NCI-H187 (cell line): ENCODE measurements at places on chromosomes 4 and X.
A peak's percentile ranks its signal among the peaks of the same experiment; 100 is the strongest.

DNA sequence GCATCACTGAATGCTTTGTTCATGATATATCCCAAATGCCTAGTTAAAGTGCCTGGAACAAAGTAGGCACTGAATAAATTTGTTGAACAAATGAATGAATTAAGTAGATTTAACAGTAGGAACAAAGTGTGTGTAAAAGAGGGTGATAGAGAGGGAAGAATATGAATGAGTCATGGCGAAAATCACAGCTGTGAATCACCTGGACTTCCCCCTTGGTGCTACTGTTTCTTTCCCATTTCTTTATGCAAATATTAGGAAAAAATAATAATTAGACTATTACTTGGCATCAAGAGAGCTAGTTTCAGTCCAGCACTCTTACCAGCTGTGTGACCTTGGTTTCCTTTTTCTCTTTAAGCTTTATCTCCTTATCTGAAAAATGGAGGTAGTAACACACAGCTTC, 9.2 kb downstream of the SPIN3 start:
- no peak for DNase-seq

- peak; percentile 37 for DNase-seq
These were observed 147.5 kb upstream of the ANK2 start for GRCh38 chr4:112901962-112902411.

- no peak for DNase-seq
These were observed 408.3 kb downstream of the PPARGC1A start for GRCh38 chr4:23481566-23481965.

GRCh38 chr4:142281999-142282398, 564.1 kb downstream of the INPP4B start:
- DNase-seq, result no peak

- DNase-seq, result no peak
These were observed 40.5 kb downstream of the ZCCHC12 start for GRCh38 chrX:118864063-118864635.

GRCh38 chr4:98151145-98151924, 8.1 kb upstream of the STPG2 start:
- DNase-seq, result no peak

DNA sequence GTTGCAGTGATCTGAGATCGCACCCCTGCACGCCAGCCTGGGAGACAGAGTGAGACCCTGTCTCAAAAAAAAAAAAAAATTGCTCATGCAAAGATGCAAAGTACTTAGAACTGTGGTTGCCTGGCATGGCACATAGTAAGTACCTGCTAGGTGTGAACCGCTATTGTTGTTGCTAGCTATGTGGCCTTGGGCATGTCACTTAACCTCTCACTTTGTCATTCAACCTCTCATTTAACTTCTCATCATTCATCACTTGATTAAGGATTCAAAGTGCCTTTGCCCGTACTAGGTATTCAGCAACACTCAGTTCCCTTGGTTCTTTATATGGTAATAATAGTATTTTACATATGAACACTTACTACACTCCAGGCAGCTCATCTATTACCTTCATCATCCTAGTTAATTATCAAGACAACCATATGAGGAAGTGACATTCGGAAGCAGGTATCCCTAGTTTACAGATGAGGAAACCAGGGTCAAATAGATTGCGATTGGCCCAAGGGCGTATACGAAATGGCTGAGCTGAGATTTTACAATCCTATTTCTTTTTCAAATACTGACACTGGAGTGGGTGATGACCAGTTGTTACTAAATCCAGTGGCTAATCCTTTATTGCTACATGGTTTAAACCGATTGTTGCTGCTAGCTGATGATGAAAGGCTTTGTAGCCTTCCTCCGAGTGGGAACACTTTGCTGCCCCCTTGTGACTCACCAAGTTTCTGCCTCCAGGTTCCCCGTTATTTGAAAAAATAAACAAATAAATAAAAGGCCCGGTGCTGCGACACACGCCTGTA, 28.8 kb upstream of the SOWAHD start:
- DNase-seq, result no peak

DNA sequence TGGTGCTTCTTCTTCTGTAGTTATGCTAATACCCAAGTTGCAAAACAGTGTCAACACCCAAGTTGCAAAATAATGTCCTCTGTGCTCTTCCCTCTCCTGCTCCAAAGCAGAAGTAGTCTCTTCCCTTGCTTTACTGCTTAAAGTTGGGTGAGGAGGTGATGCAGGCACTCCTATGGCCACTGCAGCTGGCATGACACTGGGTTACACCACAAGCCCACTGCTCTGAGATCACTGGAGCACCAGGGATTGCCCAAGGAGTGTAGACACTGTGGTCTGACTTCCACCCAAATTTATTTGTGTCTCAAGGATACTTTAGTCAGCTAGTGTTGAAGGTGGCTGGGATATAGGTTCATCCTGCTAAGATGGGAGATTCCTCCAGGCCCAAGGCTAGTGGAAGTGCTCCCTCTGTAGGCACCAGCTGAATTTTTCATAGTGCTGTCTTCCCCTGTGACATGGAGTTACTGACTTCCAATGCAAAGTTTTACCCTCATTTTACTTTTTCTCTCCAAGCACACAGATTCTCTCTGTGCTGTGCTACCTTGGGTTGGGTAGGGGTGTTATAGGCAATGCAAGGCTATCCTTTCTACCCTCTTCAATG, 196.2 kb upstream of the TENT5D start:
- DNase-seq, result no peak

DNA sequence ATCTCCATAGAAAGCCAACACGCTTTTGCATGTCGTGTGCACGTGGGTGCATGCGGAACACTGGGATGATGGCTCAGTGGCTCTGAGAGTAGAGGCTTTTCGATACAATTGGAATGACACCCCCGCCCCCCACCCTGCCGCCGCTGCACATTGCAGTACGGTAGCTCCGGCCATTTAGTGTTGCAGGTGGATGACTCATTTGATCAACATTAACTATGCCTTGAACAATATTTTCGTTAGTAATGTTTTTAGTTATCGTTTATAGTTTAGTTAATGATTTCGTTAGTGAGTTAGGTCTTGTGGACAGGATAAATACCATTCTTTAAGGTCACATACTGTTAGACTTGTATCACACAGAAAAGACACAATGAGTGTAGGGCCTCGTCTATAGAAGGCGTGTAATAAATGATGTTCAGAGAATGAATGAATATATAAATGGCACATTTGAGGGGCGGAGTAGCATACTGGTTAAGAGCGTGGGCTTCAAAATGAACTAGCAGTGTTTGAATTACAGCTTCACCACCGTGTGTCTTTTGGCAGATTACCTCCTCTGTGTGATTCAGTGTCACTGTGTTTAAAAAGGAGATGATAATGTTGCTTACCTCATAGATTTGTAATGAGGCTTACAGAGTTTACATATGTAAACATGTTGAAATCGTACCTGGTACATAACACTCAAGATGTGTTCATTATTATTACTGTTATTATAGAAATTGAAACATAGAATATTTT, 67.2 kb upstream of the TENM3 start:
- no peak for DNase-seq

DNA sequence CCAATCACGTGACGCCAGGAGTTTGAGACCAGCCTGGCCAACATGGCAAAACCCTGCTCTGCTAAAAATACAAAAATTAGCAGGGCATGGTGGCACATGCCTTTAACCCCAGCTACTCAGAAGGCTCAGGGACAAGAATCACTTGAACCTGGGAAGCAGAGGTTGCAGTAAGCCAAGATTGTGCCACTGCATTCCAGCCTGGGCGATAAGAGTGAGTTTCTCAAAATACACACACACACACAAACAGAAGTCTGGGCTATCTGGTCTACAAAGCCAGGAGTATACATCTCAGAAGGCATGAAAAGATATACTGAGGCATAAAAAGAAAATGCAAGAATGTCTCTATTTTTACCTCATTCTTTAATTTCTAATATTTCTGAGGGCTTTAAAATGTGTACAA, 11.3 kb downstream of the YTHDC1 start:
- no peak for DNase-seq

DNA sequence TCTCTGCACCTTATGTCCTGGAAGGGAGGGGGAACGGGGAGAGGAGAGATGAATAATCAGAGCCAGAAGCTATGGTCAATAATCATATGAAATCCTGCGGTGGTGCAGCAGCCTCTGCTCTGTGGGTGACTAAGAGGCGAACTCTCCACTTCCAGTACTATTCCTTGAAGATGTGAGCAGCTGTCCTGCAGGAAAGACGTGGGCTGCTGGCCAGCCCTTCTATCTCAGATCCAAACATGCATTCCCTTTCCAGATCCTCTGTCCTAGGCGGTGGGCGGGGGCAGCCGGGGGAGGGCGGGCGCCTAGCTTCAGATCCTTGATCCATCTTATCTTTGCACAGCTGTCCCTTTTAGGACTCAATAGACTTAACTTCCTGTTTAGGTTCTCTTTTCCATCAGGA, 34.5 kb downstream of the SPINK2 start:
- DNase-seq, result no peak

DNA sequence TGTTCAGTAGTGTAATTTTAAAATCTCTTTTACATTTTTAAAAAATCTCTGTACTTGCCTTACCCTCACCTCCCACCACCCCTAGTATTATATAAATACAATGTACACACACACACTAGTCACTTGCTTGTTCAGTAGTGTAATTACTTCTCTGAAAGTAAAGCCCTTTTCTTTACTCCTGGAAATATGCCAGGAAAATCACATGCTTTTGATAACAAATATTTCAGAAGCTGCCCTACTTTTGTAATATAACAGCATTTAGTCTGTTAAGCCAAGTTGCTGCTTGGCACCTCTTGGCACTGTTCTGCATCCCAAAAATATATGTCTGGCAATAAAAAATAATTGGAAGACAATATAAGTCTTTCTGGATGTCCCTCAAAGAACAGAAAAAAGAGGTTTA, 172.8 kb upstream of the APOOL start:
- no peak for DNase-seq
